ENCODE measurements at places on chromosomes 11 and 22.

- DNase-seq: no peak
These were observed 12.1 kb downstream of the MAPK8IP2 start for GRCh38 chr22:50612528-50613221.

GRCh38 chr11:67320011-67320410 lies 16.7 kb downstream of the SSH3 start:
- DNase-seq: no peak

- DNase-seq: no peak
These were observed 99.0 kb downstream of the CASP12 start for GRCh38 chr11:104799251-104799650.

GRCh38 chr22:45318558-45319323 lies 9.0 kb downstream of the FAM118A start:
- no peak for DNase-seq

- DNase-seq: no peak
These were observed 24.3 kb downstream of the SUSD2 start for GRCh38 chr22:24205438-24206195.

DNA sequence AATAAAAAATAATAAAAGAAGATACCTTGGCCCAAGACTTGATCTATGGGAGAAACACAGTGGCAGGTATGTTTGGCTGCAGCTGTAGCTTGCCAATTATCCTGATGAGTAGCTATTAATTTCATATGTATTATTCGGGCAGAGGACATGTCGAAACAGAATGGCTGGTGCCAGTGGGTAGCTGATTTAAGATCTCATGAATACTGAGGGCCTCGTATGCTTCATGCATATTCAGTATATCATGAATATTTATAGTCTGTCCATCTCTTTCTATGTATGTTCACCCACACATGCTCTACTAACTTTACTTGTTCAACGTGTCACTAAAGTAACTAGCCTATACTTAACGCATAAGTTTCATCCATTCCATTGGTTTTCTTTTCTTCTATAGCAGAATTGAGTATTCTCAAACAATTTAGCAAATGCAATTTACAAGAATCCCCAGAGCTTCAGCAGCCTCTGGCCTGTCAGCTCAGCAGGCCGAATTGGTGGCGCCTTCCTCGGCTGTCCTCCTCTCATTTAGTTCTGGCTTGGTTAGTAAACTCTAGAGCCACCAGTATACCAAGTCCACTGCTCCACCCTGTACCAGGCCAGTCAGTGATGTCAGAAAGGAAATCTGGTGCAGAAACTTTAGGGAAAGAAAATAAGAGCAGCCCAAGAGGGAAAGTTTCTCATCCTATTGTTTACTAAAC lies 17.9 kb downstream of the ART5 start:
- no peak for DNase-seq

- no peak for DNase-seq
These were observed 60.2 kb downstream of the USP35 start for GRCh38 chr11:78248903-78249302.

GRCh38 chr22:40979198-40979597 lies 28.0 kb downstream of the RBX1 start:
- DNase-seq: no peak

DNA sequence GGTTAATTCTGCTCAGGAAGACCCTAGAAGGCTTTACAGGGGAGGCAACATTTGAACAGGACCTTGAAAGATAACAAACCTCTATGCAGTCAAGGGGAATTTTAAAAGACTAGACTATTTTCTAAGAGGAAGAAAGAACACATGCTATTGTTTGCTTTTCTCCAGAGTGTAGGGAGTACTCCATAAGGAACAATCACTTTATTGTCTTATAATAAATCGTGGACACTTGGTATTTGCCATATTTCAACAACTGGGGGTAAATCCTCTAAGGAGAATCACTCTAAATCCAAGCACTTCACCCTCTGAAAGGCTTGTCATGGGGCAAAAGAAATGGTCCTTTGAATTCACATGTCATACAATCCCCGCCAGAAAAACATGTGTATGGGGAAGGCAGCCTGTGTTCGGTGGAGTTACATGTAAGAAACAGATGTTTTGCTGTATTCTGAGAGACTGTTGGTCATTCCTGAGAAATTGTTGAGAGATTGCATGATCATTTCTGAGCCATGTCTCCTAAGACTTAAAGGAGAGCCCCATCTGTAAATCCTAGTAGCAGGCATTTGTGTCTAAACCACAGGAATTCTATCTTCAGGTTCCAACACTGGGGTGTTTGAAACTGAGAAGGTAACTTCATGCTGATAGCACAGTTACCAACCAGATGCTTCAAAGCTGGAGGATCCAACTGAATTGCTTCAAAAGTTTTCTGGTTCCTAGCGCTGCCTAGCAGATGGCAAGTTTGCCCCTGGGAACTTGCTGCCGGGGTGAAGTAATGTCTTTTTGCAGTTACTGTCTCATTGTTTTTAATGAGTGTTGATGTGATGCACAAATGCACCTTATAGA lies 66.8 kb downstream of the FZD4 start:
- no peak for DNase-seq

GRCh38 chr11:124763156-124763947 lies 1.3 kb upstream of the ESAM start:
- no peak for DNase-seq

GRCh38 chr22:46549971-46550641 lies 12.7 kb upstream of the CELSR1 start:
- DNase-seq: no peak

DNA sequence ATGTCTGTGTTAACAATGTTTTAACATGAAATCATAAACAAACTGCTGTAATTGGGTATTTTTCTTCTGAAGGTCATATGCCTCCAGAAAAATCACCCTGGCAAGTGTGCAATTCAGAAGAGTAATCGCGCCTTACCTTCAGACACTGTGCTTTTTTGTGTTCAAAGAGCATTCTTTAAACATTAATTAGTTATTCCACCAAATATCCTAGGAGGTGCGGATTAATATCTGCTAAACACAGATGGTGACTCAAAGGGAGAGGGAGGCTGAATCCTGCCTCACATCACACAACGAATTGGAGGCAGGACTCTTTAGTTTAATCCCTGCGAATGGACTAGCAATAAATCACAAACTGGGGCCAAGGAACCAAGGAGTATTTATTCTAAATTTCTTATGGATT lies 213.0 kb downstream of the NTM start:
- DNase-seq: no peak

DNA sequence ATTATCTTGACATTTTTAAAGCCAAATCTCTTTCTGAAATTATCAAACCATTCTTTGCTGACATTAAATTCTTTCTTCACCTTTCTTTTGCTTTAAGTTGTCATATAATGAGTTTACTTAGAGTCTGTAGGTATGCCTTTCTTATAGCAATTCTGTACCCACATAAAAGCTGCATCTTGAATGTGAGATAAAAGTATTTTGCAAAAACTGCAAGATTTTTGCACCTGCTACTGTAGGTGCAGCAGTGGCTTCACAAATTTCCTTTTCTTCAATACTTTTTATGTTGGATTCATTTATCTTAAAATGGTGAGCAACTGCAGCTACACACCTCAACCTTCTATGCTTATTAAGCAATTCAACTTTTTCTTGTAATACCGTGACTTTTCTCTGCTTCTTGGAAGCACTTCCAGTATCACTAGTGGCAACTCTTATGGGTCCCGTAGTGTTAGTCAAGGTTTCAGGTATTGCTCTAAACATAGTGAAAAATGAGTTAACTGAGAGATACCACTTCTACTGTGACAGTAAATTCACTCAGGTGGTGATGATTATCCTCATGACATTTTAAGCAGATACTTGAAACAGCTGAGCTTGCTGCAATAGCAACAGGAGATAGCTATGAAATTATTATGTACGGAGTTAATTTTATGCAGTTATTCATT lies 18.8 kb downstream of the ZFP91 start:
- DNase-seq: no peak

DNA sequence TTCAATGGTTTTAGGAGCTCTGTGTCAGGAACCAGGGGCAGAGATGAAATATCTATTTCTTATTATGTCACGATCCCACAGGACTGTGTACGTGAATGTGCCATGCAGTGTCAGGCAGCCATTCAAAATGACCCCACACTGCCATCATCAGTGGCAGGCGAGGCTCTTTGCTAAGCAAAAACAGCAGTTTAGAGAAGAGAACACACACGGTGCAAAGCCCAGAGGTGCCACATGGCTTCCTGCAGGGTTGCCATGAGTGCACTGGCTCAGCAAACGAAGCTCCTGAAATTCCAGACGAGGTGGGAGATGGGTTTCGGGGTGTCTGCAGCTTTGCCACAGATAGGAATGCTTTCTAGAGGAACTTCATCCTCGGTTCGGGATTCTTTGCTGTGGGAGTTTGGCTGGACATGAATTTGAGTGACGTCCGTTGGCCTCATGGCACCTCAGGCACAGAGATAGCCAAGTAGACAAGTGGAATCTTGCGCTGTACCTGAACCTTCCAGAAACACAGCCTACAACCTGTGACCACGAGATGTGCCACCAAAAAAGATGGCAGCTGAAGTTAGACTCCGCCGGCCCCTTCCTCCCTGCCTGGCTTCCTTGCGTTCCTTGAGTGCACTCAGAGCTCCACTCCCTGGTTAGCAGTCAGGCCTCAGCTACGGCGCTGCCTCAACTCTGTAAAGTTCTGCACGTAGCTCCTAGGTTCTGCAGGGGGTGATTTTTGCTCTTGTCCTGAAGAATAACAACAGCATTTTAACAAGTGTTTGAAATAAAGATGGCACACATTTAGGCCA lies 7.8 kb upstream of the ZBED4 start:
- DNase-seq: no peak

GRCh38 chr11:9231848-9232177 lies 33.3 kb downstream of the DENND5A start:
- no peak for DNase-seq

GRCh38 chr22:43945632-43946383 lies 9.4 kb upstream of the SAMM50 start:
- DNase-seq: no peak

DNA sequence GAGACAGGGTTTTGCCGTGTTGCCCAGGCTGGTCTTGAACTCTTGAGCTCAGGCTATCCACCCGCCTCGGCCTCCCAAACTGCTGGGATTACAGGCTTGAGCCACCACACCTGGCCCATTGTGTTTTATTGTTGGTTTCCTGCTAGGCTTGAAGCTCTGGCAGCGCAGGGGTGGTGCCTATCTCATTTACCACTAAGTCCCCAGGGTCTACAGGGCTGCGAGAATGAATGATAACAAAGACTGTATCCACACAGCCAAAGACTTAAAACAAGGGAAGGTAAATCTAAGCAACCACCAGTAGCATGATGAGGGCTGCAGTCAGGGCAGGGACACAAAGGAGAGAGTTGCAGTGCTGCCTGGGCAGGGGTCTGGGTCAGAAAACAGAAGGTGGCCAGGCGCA lies 37.3 kb upstream of the XBP1 start:
- no peak for DNase-seq

- DNase-seq: no peak
These were observed 598.6 kb downstream of the DLG2 start for GRCh38 chr11:85028329-85029101.

- no peak for DNase-seq
These were observed 1.2 kb upstream of the EED start for GRCh38 chr11:86243396-86243795.

GRCh38 chr11:117770061-117770460 lies 27.0 kb downstream of the DSCAML1 start:
- no peak for DNase-seq

DNA sequence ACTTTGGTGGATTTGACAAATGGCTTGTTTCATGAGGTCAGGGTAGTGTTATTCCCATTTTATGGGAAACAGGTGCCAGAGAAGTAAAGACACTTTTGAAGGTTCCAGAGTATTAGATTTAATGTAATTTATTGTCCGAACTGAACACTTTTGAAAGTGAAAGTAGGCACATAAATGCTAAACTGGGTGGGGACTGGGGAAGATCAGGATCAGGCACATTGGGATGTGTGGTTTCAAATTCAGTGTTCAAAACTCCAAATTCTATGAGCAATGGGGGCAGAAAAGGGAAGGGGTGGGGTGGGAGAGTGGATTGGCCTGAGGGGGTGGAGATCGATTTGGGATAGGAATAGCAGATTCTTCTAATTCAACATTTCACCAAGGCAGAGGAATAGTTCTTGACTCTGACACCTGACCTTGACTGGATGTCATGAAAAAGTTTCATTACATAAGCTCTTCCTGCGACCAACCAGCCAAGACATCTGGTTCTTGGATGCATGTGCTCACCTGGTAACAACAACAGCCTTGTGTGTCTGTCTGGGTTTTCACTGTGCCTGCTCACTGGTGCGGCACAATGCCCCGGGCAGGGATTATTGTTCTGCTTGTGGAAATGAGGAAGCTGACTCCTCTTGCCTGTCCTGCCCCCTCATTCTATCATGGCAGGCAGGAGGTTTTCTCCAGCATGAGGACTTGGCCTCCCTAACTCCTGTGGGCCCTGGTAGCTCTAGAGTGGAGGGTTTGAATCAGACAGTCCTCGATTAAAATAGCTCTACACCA lies 10.8 kb downstream of the PPFIBP2 start:
- no peak for DNase-seq

GRCh38 chr11:92894197-92894596 lies 75.3 kb upstream of the MTNR1B start:
- no peak for DNase-seq

DNA sequence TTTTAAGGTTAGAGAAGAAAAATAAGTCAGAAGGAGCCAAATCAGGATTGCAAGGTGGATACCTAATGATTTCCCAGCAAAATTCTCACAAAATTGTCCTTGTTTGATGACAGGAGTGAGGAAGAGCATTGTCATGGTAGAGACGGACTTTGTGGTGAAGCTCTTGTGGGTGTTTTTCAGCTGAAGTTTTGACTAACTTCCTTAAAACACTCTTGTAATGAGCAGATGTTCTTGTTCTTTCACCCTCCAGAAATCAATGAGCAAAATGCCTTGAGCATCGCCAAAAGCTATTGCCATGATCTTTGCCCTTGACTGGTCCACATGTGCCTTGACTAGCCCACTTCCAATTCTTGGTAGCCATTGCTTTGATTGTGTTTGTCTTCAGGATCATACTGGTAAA lies 20.0 kb downstream of the CALCB start:
- no peak for DNase-seq

DNA sequence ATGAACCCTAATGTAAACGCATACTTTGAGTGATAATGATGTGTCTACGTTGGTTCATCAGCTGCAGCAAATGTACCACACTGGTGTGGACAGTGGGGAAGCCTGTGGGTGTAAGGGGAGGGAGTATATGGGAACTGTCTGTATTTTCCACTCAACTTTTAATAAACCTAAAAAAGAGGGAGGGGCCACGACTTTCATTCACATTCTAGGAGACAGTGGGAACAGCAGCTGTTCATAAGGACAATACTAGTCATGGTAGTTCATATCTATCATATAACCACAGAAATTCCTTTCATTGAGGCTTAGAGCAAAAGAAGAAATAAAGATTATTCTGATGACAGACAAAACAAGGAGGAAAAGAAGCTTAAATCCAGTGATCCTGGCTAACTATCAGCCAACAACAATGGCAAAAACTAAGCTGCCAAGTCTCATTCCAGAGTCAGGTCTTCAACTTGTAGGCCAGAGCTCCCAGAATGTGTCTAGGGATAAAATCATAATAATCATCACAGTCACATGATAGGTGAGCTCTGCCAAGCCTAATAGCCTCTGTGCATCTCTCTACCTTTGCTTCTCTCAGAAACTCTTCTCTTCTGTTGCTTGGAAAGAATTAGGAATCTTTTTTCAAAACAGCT lies 59.4 kb upstream of the CHRM4 start:
- DNase-seq: no peak

GRCh38 chr11:68665436-68665835 lies 18.9 kb upstream of the GAL start:
- no peak for DNase-seq

GRCh38 chr11:110778343-110778742 lies 66.1 kb upstream of the ARHGAP20 start:
- no peak for DNase-seq

All from D721Med (cell line).